ENCODE measurements at places on chromosomes 1 and 21.

DNA sequence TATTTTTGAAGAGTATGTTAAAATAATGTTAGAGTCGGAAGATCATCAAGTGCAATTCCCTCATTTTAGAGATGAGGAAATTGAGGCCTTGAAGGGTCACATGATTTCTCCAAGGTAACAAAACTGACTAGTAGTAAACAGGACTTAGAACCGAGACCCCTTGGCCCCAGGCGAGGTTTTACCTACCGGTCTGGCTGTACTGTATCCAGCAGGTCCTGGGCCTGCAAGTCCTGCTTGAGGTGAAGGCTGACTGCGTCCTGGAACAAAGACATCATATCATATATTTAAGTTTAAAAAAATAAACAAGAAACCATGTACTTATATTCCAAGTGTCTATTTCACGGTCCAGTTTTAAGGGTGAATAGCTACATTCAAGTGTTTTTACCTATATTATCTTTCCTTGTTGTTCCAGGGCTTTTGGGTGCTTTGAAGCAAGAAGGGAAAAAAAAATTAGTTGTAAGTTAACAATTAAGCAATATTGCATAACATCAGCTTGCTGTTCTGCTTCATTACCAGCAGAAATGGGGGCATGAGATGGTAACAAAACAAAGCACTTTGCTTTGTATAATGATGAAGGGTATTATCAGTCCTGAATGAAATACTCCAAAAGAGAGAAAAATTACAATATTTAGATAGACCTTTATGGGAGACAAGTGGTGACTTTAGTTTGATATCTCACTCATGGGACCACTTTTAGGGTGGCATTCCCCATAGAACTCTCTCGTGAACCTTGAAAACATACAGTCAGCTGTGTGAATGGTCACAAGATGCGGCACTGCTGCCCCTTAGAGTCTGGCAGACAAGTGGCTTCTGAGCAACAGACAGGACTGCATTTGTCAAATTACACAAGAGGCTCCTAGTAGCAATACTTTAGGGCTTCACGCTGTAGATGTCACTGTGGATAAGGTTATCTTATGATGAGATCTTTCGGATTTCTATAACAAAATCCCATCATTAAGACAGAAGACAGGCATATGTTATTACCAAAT, 29.8 kb upstream of the CFAP298 start:
- no peak for DNase-seq

DNA sequence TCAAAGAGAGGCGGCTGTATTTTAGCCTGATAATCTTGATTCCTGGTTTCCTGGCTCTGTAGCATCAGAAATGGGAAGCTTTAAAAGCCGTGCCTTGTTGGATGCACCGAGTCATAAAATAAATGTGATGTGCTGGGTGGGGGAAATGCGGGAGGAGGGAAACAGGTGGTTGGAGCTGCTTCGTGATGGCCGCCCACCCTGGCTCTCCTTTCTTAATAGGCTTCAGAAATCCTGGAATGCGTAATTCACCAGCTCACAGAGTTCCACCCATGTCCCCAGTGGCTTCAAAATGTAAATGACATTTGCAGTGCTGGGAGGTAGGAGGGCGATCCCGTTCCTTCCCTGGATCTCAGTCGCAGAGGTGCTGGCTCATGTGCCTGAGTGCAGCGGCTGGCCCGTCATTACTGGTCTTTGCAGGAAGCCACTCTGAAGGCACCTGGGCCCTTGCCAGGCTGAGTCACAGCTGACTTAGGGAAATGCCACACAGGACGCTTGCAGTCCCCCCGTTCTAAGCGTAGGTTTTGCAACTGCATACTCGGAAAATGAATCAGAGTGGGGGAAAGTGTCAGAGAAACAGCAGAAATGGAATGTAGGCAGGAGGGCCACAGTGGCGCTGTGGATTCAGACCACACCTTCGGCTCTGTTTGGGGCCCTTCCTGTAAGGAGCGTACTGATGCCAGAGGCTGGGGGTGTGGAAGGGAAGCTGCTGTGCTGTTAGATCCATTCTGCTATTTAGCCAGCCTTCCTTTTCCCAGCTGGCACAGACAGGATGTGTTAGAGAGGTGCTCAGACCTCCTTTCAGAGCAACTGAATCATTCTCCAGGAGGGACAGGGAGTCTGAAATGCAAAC, 37.6 kb downstream of the GALNT2 start:
- peak; percentile 66 for DNase-seq

- DNase-seq = no peak
Observed at GRCh38 chr1:180610556-180611015, 21.2 kb upstream of the XPR1 start.

GRCh38 chr1:29878501-29878900, 642.2 kb downstream of the PTPRU start:
- no peak for DNase-seq

GRCh38 chr1:246117066-246117791, 389.9 kb downstream of the SMYD3 start:
- peak; percentile 61 for DNase-seq

DNA sequence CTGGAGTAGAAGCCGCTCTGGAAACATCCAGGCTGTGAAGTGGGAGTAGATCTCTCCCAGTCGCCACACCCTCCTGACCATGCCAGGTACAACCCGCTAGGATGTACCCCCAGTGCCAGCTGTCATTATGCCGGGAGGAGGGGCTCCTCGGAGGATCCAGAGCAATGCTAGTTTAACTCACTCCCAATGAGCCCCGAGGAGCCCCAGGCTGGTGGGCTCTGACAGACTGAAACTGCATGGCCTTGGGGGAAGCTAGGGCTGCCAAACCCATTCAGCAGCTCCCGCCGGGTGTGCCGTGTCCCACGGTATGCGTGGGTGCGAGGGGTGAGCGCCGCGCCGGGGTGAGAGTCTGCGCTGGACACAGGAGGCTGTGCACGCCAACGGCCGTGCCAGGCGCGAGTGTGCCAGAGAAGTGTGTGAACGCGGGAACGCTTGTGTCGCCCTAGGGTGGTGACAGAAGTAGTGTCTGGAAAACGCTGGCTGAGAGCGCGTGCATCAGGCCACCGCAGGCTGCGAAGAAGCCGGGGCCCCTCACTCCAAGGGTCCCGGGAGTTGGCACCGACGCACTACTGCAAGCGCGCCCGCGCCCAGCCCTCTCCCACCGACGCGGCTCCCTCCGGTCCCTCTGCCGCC, 177.1 kb upstream of the EDN2 start:
- DNase-seq = no peak

DNA sequence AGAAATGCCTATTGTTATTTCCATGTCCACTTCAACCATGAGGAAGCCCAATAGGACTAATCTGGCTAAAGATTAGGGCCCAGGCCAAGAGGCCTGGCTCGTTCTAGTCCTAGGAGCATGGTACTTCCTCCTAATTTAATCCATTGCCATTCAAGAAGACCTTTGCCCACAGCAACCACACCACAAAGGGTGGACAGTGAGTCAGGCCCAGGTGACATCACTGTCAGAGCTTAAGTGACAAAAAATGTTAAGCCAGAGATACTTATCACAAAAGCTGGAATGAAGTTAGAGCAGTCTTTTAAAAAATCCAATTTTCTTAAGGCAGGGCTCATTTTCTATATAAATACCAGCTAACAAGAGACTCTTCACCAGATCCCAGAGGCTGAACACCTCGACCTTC, at the start of gene SPRR3:
Gene SPRR3 (plus strand): TSS at position 368 of the 400 bp plus-strand sequence. CDS start 1,272 bp downstream, outside the sequence.
- DNase-seq = no peak

DNA sequence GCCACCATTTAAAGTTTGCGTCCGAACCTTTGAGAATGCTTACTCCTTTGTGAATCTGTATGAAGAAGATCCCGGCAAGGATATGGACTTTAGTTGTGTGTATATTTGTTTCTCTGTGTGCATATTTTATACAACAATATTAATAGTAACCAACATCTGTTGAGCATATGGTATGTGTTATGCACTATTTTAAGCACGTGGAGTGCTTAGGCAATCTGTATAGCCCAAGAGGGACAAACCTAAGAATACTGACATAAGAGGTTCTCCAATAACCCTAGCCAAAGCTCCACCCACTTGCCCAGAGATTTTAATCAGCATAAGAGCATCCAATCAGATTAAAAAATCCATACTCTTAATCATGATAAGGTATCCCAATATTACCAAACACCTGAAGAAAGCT, 92.7 kb downstream of the MAB21L3 start:
- no peak for DNase-seq

- no peak for DNase-seq
Observed at GRCh38 chr1:31503570-31503969, 72.7 kb upstream of the TINAGL1 start.

DNA sequence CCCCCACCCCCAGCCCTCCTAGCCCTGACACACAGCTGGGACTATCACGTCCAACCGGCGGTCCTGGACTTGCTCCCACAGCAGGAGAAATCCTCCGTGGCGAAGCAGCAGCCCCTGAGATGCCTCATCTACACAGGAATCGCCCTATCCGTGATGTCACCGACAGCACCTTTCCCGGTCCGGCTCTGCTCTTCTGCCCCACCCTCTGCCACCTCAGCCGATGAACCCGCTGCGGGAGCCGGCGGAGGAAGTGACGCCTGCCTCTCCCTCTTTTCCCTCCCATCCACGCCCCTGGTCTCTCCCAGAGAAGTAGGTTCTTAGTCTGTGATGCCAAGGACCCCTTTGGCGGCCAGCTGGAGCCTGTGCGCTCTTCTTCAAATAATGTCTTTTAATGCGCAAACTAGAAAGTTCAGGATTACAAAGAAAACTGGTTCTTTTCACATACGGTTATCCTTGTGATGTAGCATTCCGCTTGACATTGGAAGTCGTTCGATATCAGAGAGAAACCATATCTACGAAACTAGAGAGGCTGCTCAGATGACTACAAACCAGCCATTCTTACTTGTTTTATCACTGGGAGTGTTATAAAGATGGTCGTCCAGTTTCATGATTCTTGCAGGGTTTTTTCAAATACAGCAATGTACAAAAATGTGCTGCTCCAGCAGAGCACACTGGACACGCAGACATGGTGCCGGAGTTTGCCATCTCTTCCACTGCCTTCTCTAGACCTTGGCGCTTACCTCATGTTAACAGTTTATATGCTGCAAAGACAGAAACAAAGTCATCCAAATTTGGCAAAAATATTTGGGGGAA, 120.3 kb downstream of the PPIAL4G start:
- no peak for DNase-seq

GRCh38 chr1:59123081-59123681, 173.7 kb upstream of the FGGY start:
- no peak for DNase-seq

GRCh38 chr1:22184892-22185612, 42.2 kb upstream of the WNT4 start:
- no peak for DNase-seq

GRCh38 chr1:15430787-15431570, 7.3 kb upstream of the CTRC start:
- DNase-seq = peak; percentile 27

- DNase-seq = no peak
Observed at GRCh38 chr1:181040284-181040865, 6.6 kb downstream of the MR1 start.

DNA sequence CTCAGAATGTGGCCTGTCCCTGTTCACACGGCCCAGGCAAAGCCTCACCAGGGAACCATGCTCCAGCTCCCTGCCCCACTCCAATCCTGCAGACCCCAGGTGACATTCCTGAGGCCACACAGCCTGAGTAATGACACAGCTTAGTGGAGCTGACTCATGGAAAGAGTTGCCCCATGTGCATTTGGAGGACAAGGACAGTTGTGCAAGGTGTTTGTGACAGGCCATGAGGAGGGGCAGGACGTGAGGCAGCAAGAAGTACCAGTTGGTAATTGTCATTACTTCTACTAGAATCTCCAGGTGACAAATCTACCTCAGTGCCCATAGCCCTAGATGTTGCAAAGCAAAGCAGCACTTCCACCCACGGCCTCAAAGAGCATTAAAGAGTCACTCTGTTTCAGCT, 15.2 kb downstream of the PRR9 start:
- no peak for DNase-seq

- no peak for DNase-seq
Observed at GRCh38 chr1:177645491-177646190, 324.2 kb downstream of the SEC16B start.

DNA sequence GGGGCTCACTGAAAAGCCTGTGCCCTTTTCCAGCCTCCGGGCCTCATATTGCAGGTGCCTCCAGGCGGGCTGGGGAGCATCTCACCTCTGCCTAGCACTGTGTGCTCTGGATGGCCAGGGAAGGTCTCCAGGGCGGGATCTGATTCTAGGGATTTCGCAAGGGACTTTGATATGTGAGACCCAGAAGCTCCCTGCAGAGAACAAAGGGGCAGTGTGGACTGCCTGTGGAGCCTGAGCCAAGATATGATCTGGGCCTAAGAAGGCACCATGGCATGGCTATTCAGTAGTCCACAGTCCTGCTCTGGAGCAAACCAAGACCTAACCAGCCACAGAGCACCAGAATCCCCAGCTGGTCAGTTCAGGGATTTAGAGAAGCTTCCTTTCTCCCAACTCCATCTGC, 157.2 kb downstream of the ST6GALNAC5 start:
- no peak for DNase-seq

GRCh38 chr1:198678901-198679329, 40.1 kb downstream of the PTPRC start:
- DNase-seq = no peak

- no peak for DNase-seq
Observed at GRCh38 chr1:76140227-76140626, 65.7 kb downstream of the ST6GALNAC3 start.

- no peak for DNase-seq
Observed at GRCh38 chr1:50417946-50418599, 5.2 kb downstream of the DMRTA2 start.

- DNase-seq = peak; percentile 75
Observed at GRCh38 chr1:109643385-109644230, 12.3 kb upstream of the GSTM4 start.

DNA sequence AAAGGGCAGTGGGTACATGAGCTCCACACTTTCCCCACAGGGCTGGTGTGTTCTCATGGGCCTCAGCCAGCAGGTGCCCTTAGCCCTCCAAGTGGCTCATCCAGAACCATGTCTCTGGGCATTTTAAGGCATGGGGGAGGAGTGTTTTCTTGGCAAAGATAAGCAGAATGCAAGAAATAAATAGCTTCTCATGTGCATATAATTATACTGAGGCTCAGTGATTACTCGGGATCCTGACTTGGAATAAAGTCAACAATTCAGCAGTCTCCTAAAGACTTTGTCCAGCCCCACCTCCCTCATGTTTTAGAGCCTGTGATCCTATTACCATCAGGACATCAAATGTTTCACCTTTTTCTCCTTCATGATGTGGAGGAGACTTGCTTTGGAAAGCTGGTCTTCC, 92.7 kb upstream of the COG2 start:
- no peak for DNase-seq

- no peak for DNase-seq
Observed at GRCh38 chr1:180672105-180672504, 40.3 kb downstream of the XPR1 start.

All from GDM1 (cell line).